ENCODE measurements at places on chromosomes 5 and 9.

GRCh38 chr5:74261866-74262265 lies 378.7 kb downstream of the ENC1 start:
- DNase-seq: no peak

DNA sequence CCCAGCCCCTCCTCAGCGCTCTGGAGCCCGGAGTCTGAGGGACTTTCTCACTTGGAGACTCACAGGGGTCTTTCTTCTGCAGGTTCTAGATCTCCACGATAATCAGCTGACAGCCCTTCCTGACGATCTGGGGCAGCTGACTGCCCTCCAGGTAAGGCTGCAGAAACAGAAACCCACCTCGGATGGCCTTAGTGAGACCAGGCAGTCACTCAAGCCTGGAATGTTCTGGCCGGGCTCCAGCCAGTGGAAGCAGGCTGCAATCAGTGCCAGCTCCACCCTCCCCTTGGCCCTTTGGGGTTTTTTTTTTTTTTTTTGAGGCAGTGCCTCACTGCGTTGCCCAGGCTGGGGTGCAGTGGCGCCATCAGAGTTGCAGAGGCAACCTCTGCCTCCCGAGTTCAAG lies 7.6 kb downstream of the LRSAM1 start:
- DNase-seq: no peak

GRCh38 chr9:129629251-129629820 lies 3.4 kb downstream of the NTMT1 start:
- no peak for DNase-seq

DNA sequence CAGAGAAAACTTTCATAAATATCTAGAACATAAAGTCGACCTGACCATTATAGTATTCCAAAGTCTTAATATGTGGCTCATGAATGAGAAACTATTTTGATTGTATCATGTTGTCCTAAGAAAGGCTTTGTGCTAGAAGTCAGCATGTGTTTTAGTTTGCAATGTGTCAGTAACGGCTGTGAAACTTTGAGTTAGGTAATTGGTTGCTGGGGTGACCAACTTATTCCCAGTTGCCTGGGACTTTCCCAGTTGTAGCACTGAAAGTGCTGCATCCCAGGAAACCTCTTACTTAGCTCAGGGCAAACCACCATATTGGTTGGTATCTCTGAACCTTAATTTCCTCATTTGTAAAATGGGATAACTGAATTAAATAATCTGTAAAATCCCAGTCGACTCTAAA lies 114.6 kb upstream of the SLC12A2 start:
- DNase-seq: no peak
